ENCODE measurements at places on chromosomes 2 and 18.

DNA sequence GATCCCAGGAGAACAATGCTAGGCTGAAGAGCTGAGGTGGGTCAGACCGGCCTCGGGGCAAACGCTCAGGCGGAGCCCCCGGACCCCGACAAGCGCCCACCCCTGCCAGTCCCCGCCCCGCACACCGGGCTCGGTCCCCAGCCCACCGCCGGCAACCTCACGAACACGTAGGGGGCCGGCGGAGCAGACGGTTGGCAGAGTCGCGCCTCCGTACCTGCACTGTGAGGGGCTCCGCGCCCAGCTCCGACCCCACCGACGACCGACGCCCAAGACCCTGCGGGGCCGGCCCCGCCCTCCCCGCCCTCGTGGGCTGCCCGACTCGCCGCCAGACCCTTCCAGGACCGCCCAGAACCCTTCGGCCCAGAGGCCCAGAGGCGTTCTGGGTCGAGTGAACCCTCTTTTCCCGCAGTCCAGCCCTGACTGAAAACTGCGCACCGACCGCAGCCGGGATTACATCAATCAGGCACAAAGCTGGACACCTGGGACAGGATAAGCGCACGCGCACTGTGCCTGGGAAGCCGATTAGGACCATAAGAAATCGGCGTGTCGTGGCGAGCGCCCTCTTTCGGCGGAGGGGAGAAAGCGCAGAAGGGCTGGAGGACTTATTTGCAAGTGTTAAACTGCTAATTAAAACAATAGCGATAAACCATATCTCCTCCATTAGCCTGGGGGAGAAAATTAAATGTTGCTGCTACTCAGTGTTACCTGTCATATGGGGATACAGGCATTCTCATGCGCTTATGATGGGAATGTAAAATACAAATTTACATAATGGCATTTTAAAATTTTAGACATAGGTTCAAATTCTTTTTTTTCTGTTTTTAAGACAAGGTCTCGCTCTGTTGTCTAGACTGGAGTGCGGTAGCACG is 11.7 kb upstream of the DCTN1 start:
- DNase-seq = peak; percentile 90

DNA sequence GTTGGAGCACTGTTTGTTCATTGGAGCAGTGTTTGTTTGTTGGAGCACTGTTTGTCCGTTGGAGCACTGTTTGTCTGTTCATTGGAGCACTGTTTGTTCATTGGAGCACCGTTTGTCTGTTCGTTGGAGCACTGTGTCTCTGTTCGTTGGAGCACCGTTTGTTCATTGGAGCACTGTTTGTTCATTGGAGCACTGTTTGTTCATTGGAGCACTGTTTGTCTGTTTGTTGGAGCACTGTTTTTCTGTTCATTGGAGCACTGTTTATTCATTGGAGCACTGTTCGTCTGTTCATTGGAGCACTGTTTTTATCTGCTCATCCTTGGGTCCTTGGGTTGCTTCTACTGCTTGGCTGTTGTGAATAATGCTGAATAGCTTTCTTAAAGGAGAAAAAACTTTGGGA is 74.7 kb downstream of the ZNF407 start:
- no peak for DNase-seq

GRCh38 chr2:66814916-66815315 is 380.0 kb downstream of the MEIS1 start:
- no peak for DNase-seq

DNA sequence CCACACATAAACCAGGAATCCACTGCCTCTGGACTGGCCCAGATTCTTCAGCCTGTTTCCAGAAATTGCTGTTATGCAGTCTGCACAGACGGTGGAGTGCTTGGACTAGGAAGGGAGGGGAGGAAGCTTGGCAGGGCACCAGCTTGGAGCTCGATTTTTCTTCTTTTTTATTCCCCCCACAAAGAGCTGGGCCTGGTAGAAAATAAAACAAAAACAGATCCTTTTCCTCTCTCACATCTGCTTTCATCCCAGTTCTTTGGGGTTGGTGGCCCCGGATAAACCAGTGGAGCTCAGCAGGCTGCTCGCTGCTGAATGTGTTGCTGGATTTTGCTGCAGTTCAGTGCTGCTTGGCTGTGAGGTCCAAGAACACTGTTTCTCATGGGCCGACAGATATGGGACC is 16.0 kb downstream of the LRRTM1 start:
- peak; percentile 29 for DNase-seq

GRCh38 chr2:237480556-237480955 is 6.5 kb upstream of the MLPH start:
- no peak for DNase-seq

DNA sequence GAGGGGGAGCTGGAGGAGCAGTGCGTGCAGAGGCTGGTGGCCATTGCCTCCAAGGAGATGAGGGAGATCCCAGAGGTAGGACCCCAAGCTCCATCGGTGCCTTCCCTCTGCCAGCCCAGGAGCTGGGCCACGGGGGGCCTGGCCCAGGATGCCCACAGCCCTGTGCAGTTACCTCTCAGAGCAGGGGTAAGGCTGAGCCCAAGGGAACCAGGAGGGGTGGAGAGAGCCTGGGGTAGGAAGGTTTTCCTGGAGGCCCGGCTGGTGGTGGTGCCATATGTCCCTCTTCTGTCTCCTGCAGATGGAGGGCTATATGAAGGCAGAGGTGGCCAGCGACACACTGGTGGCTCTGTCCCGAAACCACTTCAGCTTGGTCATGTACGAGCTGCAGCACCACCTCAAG is 11.4 kb downstream of the MROH2A start:
- DNase-seq = no peak

- no peak for DNase-seq
Measured at GRCh38 chr18:78505851-78506461, 473.7 kb upstream of the SALL3 start.

DNA sequence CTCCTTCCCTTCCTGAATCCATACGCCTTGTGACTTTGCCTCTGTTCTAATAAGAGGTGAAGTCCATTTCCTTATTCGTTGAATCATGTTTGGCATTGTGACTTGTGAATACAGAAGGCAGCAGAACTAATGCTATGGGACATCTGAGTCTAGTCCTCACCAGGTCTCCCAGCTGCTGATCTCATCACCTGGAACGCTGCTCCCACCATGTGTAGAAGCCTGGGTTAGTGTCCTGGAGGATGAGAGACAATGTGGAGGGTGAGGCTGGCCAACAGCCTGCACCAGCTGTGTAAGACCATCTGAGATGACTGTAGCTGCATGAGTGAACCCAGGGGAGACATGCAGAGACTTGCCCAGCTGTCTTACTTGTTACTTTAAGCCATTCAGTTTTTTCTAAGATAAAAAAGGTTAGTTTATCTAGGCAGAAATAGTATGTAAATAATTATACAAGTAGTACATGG is 3.5 kb upstream of the HAAO start:
- no peak for DNase-seq

DNA sequence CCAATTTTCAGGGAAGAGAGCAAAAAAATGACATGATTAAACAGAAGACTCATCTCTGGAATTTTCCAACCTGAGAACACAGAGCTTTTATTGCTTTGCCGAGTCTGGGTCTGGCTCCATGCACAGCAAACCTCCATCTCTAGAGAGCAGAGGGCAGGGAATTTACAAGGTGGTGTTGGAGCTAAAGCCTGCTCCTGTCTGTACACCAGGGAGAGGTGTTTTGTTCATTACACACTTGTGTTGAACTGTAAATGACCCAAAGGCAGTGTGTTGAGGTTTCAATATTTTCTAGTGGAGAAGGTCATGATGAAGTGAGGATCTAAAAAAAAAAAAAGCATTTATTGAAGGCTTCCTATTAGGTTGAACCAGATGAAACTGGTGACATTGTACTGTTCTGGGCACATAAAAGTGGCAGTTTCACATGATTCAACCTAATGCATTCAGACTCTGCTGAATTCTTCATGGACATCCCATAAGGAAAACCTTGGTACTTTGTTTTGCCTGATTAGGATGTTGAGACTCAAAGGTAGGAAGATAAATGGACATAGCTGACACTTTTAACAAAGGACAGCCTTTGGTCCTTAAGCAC is 238.3 kb downstream of the CLIP4 start:
- DNase-seq = no peak

GRCh38 chr18:74652392-74652988 is 54.8 kb downstream of the ZNF407 start:
- DNase-seq = no peak

DNA sequence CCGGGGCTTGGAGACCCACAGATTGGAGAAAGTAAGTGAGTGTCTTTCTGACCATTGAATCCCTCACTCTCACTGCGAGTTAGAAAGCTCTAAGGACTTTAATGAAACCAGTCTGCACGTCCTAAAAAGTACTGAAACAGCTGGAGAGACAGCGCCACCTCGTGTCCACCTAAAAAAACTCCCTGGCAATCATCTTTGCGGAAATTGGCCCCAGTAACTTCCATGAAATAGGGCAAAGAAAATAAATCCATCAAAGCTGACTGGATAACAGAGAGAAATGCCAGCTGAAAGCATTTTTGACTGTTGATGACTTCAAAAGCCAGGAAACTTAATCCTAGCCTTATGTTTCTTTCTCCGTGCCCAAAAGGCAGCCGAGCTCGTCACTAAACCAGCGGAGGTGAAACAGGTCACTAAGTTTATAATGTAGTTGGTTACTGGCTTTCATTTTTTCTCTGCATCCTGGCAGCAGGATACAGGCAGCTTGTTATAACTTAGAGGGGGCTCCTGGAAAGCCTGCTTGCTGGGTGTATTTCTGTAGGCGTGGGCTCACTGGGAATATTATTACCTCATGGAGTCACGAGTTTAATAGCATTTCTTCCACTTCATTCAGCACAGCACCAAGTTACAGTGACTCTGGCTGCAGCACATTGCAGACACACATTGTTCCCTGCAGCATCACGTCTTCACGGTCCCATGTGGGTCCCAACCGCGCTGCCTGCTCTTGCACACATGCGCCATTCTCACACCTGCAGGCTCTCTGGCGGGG is 266.5 kb downstream of the HRH4 start:
- peak; percentile 3 for DNase-seq

GRCh38 chr2:70565039-70565731 is 11.6 kb upstream of the TGFA start:
- DNase-seq = peak; percentile 68

GRCh38 chr2:234953116-234954031 is 1.6 kb downstream of the SH3BP4 start:
- no peak for DNase-seq

DNA sequence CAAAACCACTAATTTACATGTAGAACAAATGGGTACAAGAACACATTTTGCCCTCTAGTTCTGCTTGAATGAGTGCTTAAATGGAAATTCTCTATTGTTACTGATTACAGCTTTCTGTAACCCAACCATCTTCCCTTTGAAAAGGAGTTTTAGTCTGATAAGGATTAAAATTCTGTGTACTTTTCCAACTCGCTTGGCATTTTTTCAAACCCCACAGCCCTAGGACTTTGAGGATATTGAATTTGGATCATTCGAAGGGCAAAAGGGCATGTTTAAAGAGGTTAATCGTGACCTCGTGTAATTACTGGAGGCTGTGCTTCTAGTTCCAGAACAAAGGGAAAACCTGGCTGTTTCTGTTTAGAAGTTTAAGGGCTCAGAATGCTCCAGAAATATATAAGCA is 432.3 kb downstream of the PID1 start:
- no peak for DNase-seq

DNA sequence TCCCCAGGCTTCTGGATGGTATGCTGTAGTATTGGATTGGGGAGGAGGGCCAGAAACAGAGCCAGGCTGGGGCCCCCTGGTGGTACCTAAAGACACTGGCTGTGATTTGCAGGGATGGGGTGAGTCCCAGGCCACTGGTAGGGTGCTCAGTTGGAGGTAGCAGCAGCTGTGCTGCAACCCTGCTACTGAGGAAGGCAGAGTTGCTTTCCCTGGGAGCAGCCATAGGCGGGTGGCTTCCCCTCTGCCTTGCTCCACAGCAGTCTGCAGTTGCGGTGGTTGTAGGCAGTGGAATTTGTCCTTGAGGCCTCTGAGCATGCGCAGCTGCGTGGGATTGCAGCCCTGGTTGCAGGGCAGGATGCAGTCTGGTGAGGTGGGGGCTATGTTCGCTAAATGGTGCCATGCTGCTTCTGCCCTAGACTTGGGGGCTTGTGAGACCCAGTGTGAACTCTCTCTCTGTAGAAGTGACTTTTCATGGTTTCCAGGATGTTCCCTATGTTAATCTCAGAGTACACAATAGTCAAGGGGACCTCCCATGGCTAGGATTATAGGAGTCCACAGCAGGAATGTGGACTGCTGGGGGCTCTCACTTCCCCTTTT is 443.5 kb downstream of the XIRP2 start:
- no peak for DNase-seq

- no peak for DNase-seq
Measured at GRCh38 chr18:35933982-35934381, 38.5 kb upstream of the RMP24 start.

DNA sequence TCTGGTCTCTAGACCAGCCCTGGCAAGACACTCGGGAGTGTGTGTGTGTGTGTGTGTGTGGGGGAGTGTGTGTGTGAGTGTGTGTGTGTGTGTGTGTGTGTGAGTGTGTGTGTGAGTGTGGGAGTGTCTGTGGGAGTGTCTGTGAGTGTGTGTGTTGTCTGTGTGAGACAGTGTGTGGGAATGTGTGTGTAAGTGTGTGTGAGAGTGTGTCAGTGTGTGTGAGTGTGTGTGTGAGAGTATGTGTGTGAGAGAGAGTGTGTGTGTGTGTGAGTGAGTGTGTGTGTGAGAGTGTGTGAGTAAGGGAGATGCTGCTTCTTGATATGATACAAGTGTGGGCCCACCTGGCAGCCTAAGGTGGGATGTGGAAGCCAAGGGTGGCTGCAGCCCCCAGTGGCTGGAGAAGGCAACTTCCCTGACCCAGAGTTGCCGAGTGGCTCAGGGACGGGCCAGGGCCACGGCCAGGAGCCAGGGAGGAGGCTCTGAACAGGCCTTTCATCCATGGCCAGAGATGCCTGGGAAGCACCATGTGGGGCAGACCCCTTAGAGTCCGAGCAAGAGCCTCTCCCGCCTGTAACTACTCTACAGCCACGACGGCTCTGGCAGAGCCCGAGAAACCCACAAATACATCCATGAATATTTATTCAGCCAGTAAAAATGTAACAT is 159.3 kb upstream of the MYCN start:
- no peak for DNase-seq

- DNase-seq = no peak
Measured at GRCh38 chr2:218289639-218290315, 2.5 kb downstream of the TMBIM1 start.

DNA sequence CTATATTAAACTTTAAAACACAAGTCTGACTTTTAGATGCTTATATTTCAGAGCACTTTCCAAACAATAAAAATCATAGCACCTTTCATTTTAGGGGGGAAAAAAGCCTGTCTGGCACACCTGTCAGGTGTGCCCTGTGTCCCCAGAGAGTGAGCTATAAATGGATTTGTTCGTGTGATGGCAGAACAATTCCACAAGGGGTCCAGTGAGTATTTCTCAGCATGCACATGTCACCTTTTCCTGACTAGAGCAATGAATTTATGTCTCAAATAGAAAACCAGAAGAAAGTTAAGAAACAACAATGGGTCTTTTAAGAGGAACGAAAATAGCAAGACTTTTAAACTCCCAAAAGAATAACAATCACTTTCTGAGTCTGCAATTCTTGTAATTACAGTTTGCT is 55.9 kb downstream of the ACVR1C start:
- no peak for DNase-seq

- DNase-seq = no peak
Measured at GRCh38 chr2:88191722-88192042, 21.5 kb downstream of the THNSL2 start.
